Right renal cortex interstitium (tissue), 3 donors: ENCODE measurements at places on chromosomes 16 and 17. TPM values are rescaled to one million over a fixed set of nuclear protein-coding genes. Genes with fewer than 3 reads are reported as not detected.

DCUN1D3 gene
- 9.6 TPM for polyA plus RNA-seq

OTOP2 gene
- not detected for polyA plus RNA-seq

VAT1L gene
- polyA plus RNA-seq = 4.6 TPM

TAX1BP3 gene
- 84.5 TPM for polyA plus RNA-seq

NUFIP2 gene
- 35.5 TPM for polyA plus RNA-seq

TMEM114 gene
- polyA plus RNA-seq = not detected

PPY gene
- not detected for polyA plus RNA-seq

FN3K gene
- polyA plus RNA-seq = 18.1 TPM

TBC1D3C gene
- not detected for polyA plus RNA-seq

MMP15 gene
- 12.7 TPM for polyA plus RNA-seq

TNFRSF12A gene
- polyA plus RNA-seq = 8.9 TPM

GAS2L2 gene
- polyA plus RNA-seq = not detected

CLEC18B gene
- 125 TPM for polyA plus RNA-seq

COPZ2 gene
- 17.5 TPM for polyA plus RNA-seq

SSTR5 gene
- 0.18 TPM for polyA plus RNA-seq

CCDC92B gene
- 0.07 TPM for polyA plus RNA-seq

SDR42E2 gene
- 0.16 TPM for polyA plus RNA-seq

CIBAR2 gene
- polyA plus RNA-seq = 0.52 TPM

SLFN12 gene
- polyA plus RNA-seq = 23.7 TPM

DNAI2 gene
- polyA plus RNA-seq = 0.18 TPM

FBXW10 gene
- polyA plus RNA-seq = 0.94 TPM

NHLRC4 gene
- 6.4 TPM for polyA plus RNA-seq

SMIM36 gene
- 0.12 TPM for polyA plus RNA-seq

LHX1 gene
- polyA plus RNA-seq = 75.4 TPM

ELMO3 gene
- polyA plus RNA-seq = 4.3 TPM

MRC2 gene
- polyA plus RNA-seq = 55.8 TPM

LPCAT2 gene
- 9.8 TPM for polyA plus RNA-seq

IL17C gene
- polyA plus RNA-seq = not detected

SALL1 gene
- polyA plus RNA-seq = 101 TPM

FBXW10B gene
- polyA plus RNA-seq = 0.42 TPM

MT1H gene
- 23.4 TPM for polyA plus RNA-seq

NPIPB8 gene
- 0.49 TPM for polyA plus RNA-seq

FA2H gene
- 3.8 TPM for polyA plus RNA-seq

PRDM7 gene
- polyA plus RNA-seq = 0.11 TPM

ARL5C gene
- polyA plus RNA-seq = not detected

ACSM2A gene
- polyA plus RNA-seq = 84.9 TPM

NPIPA2 gene
- 3.9 TPM for polyA plus RNA-seq

THAP11 gene
- polyA plus RNA-seq = 32.5 TPM

KRT13 gene
- 0.34 TPM for polyA plus RNA-seq

CNGB1 gene
- polyA plus RNA-seq = 0.03 TPM

INCA1 gene
- polyA plus RNA-seq = 7.8 TPM
